Melanocyte of skin (primary cell): ENCODE measurements at places on chromosomes 6 and 20. TPM values are rescaled to one million over a fixed set of nuclear protein-coding genes. Genes with fewer than 3 reads are reported as not detected.

The RRP36 gene
- 84.0 and 121 TPM in 2 replicates for total RNA-seq

The EYA4 gene
- not detected in 2 replicates for total RNA-seq

The ANGPT4 gene
- total RNA-seq: under 0.01 TPM in 1 of 2 replicates, not detected in the other

The BPIFA1 gene
- total RNA-seq: not detected in 2 replicates

The RIPOR3 gene
- total RNA-seq: under 0.01 TPM in 1 of 2 replicates, not detected in the other

The BCAS4 gene
- 3.3 and 6.2 TPM in 2 replicates for total RNA-seq

The SNTA1 gene
- total RNA-seq: 14.8 and 27.6 TPM in 2 replicates

The MAP7 gene
- total RNA-seq: 0.93 and 1.00 TPM in 2 replicates

The SYNJ2 gene
- total RNA-seq: 3.1 and 5.0 TPM in 2 replicates

The SAPCD1 gene
- 0.69 and 1.5 TPM in 2 replicates for total RNA-seq

The FITM2 gene
- 6.0 and 10.5 TPM in 2 replicates for total RNA-seq

The SNX9 gene
- total RNA-seq: 47.6 and 62.8 TPM in 2 replicates

The MLN gene
- not detected in 2 replicates for total RNA-seq

The RIPPLY2 gene
- not detected in 2 replicates for total RNA-seq

The ARFGEF3 gene
- 1.1 and 1.4 TPM in 2 replicates for total RNA-seq

The ZNFX1 gene
- total RNA-seq: 88.7 and 101 TPM in 2 replicates
